ENCODE measurements at places on chromosomes 1 and 21. TPM values are rescaled to one million over a fixed set of nuclear protein-coding genes. Genes with fewer than 3 reads are reported as not detected.

Gene ZBTB17
- 16.8 TPM for total RNA-seq

Gene FABP3
- 23.9 TPM for total RNA-seq

Gene PTGFRN
- 37.7 TPM for total RNA-seq

Gene LCE3E
- total RNA-seq = not detected

Gene B3GALT6
- 28.8 TPM for total RNA-seq

Gene MMEL1
- total RNA-seq = 0.93 TPM

Gene MEF2D
- 9.6 TPM for total RNA-seq

Gene KCNE1
- total RNA-seq = 1.1 TPM

Gene FAM163A
- total RNA-seq = 0.43 TPM

- DNase-seq = no peak
Observed at GRCh38 chr1:72064196-72065075, 217.9 kb downstream of the NEGR1 start.

GRCh38 chr1:117576236-117576635, 29.6 kb upstream of the TENT5C start:
- DNase-seq = no peak

DNA sequence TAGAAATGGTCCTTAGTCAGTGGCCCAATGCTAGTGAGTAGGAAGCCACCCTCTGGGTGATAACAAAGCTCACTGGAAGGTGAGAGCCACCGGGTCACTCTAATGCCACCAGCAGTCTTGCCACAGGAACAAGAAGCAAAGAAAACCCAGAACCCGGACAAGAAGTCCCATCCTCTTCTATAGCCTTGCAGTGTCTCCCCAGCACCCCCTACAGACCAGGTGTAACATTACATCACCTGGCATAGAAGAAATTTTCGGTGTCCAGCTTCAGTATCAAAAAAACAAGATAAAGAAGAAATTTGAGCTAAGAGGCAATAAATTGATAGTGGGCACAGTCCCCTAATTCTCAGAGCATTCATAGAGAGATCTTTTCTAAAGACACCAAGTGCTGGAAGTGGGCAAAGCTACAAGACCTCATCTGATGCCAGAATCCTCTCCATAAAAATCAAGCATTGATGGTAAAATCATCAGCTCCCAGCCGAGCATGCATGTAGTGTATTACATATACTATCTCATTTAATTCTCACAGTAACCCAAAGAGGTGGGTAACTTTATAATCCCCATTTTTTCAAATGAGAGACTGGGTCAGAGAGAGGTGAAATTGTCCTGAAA, 491.0 kb downstream of the MATN1 start:
- DNase-seq = peak; percentile 27

- no peak for DNase-seq
Observed at GRCh38 chr1:57252597-57253294, 171.1 kb downstream of the DAB1 start.

GRCh38 chr1:160001440-160001839, 30.4 kb downstream of the PIGM start:
- no peak for DNase-seq

- peak; percentile 48 for DNase-seq
Observed at GRCh38 chr1:56509713-56510641, 69.4 kb downstream of the PLPP3 start.

GRCh38 chr1:237891979-237892378, 1.3 kb upstream of the ZP4 start:
- DNase-seq = no peak

DNA sequence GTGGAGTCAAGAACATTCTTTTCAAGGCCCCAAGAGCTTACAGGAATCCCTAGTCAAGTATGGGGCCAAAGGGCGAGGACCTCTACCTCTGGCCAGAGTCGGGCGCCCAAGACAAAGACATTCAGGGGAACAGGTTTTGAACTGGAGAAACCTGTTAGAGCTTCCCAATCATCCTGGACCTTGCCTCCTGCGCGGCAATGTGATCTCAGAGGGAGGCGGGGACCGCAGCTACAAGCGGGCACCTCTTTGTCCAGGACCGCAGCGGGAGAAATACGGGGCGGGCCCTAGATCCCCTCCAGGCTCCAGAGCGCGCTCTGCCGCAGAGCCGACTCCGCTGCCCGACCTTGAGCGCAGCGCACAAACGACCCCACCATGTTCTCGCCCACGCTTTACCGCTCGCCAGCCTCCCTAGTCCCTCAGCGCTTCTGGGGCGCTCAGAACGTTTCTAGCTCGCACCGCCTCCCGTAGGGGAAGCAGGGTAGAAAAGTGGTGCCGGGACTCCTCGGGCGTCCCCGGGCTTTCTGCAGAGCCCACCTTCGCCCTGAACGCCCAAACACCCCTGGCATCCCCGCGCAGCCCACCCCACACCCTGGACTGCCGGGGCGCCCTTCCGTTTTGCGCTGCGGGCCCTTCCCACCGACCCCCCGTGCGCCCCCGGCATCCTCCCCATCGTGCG, 28.1 kb downstream of the RABIF start:
- DNase-seq = peak; percentile 91

GRCh38 chr1:201212056-201212455, 21.4 kb downstream of the IGFN1 start:
- no peak for DNase-seq

- DNase-seq = no peak
Observed at GRCh38 chr1:109527846-109528695, 11.6 kb upstream of the GPR61 start.

DNA sequence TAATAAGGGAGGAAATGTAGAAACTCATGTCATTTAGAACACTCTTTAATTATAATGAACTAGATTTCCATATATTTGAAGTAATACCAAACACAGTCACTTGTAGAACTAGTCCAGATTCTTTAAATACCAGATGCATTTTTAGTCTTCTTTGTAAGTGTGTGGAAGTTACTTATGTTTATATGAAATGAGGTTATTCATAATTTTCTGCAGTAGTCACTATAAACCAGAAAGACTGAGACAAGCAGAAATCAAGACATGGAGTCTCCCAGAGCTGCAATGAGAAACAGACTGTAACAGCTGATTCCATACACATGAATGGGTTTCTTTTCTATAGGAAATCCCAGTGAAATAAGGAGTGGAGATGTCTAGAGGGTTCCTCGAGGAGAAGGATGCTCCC, 216.6 kb upstream of the ZP4 start:
- no peak for DNase-seq

DNA sequence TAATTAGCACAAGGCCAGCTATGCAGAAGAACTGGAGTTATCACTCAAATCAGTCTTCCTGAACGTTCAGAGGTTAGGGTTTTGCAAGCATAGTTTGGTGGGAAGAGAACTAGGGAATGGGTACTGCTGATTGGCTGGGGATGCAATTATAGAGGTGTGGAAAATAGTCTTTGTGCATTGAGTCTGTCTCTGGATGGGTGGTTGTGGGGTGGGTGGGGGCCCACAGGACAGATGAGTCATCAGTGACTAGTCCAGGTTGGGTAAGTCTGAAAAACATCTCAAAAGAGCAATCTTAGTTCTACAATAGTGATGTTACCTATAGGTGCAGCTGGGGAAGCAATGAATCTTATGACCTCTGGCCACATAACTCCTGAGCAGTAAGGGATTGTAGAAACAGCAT, 89.7 kb upstream of the HMCN1 start:
- no peak for DNase-seq

DNA sequence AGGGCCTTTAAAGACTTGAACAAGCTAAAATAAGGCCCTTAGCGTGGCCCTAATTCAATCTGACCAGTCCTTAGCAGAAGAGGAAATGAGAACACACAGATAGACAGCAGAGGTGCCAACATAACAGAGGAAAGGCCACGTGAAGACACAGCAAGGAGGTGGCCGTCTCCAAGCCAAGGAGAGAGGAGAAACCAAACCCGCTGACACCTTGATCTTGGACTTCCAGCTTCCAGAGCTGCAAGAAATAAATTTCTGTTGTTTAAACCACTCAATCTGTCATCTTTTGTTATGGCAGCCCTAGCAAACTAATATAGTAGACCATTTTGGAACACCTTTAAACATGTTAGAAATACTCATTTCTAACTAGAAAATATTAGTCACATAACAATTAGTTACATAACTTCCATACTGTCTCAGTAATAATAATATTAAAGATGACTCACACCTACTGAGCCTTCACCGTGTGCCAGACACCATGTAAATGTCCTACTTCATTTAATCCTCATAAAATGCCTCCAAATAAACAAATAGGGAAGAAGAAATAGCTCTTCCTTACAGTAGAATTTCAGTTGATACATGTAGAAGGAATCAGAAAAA, 47.9 kb downstream of the S1PR1 start:
- DNase-seq = no peak

GRCh38 chr1:26360807-26361604, 7.1 kb upstream of the CRYBG2 start:
- no peak for DNase-seq

GRCh38 chr1:100581096-100581705, 43.3 kb downstream of the GPR88 start:
- no peak for DNase-seq

DNA sequence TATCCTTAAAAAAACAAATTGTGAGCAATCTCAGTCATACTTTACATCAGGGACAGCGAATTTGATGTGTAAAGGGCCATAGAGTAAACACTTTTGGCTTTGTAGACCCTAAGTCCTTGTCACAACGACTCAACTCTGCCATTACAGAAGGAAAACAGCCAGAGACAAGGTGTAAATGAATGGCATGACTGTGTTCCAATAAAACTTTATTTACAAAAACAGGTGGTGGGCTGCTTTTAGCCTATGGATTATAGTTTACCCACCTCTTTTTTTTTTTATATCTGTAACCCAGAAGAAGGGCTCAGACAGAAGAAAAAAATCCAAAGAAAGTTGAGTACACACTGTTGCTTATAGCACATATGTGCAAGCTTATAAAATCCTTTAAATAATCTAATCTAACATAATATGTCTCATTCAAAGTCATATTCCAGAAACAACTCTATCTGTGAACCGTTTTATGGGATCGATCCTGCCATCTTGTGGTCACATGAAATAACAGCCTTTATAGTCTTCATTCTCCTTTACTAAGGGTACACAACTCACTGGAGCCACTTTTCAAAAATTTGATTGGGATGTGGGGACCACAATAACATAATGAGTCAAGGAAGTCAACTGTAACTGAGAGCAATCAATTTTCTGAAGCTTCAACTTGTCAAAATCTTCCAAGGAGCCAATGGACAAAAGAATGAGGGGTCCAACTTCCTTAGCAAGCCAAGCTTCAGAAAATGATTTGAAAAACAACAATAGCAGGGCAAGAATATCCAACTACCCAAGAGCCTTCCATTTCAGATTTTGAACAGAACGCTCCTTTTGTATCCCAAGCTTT, 142.2 kb upstream of the KRTAP19-8 start:
- DNase-seq = peak; percentile 56

GRCh38 chr1:8809342-8809736, 8.1 kb downstream of the RERE start:
- DNase-seq = no peak

- DNase-seq = no peak
Observed at GRCh38 chr1:110627764-110628163, 21.6 kb upstream of the KCNA2 start.

DNA sequence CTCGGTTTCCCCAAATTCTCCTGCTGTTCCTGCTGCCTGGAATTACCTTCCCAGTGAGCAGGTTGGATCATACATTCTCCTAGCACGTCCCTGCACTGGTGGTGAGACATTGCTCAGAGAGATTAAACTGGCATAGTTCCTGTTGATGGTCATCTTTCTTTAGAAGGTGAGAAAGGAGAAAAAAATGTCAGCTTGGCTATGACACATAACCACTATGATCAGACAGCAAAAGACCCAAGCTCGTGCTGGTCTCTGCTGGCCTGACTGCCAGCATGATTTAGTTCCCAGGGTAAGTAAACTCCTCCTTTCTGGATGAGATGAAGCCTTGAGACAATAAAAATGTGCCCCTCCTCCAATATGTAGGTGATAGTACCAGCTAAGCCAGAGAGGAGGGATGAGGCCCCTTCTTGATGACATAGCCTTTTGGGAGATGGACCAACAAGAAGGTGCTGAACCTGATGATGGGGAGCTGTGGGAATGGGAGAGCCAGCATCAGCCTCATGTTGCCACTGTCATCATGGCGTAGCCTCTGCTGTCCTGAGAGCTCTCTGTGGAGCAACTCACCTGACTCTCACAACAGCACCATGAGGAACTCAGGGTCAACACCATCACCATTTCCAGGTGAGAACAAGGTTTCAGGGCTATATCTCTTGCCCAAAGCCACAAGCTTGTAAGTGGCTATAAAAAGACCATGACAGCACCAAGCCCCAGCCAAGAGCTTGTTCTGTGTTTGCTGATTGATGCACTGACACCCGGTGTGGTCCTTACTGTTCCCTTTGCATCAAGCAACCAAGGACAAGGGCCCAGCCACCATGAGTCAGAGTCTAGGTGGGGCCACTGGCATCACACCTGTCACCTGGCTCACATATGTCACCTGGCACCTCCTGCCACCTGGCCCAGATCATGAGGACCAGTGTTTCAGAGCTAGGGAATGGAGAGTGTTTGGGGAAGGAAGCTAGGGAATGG, 200.0 kb downstream of the MATN1 start:
- DNase-seq = no peak

GRCh38 chr1:214444182-214444939, 107.0 kb downstream of the PTPN14 start:
- no peak for DNase-seq

GRCh38 chr1:177838907-177839485, 130.9 kb downstream of the SEC16B start:
- no peak for DNase-seq

DNA sequence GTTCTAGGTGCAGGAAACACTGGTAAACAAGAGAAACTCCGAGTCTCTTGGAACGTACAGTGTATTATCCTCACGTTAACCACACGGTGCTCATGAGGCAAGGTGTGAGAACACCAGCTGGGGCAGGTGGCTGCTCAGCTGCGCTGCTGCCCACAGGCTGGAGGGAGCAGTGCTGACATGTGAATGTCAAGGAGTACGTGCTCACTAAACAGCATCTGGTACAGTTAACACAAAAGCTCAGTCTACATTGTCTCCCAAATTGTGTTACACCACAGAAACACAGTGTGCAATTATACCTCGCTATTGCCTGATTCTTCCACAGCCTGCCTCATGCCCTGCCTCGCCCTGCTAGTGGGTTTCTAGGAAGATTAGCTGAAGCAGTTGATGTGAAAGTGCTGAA, 138.4 kb downstream of the GLIS1 start:
- no peak for DNase-seq

DNA sequence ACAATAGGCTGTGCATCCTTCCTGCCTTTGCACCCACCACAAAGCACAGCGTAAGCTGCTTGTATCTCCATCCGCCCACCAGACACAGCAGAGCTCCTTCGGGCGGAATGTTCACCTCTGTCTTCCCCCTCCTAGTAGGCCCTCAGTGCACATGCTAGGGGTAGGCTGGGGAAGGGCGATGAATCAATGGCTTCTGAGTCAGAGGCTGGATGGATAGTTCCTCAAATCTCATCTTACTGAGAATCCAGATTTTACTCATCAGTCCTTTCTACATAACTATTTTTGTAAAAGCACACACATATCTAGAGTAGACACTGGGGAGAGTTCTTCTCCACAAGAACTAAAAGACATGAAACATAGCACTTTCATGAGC, 73.8 kb downstream of the BCAR3 start:
- no peak for DNase-seq

GRCh38 chr1:241610056-241610815, 29.9 kb downstream of the CHML start:
- peak; percentile 27 for DNase-seq

GRCh38 chr1:209926045-209926444, 12.0 kb upstream of the SYT14 start:
- no peak for DNase-seq

- DNase-seq = no peak
Observed at GRCh38 chr1:78322928-78323680, 167.7 kb upstream of the PTGFR start.

Data from hepatocyte (in vitro differentiated cells).